ENCODE measurements at places on chromosomes 2 and 18.

- no peak for DNase-seq
These were observed 423.5 kb upstream of the FANCL start for GRCh38 chr2:58664523-58665151.

- DNase-seq = no peak
These were observed 2.1 kb downstream of the TMEM37 start for GRCh38 chr2:119433636-119434327.

DNA sequence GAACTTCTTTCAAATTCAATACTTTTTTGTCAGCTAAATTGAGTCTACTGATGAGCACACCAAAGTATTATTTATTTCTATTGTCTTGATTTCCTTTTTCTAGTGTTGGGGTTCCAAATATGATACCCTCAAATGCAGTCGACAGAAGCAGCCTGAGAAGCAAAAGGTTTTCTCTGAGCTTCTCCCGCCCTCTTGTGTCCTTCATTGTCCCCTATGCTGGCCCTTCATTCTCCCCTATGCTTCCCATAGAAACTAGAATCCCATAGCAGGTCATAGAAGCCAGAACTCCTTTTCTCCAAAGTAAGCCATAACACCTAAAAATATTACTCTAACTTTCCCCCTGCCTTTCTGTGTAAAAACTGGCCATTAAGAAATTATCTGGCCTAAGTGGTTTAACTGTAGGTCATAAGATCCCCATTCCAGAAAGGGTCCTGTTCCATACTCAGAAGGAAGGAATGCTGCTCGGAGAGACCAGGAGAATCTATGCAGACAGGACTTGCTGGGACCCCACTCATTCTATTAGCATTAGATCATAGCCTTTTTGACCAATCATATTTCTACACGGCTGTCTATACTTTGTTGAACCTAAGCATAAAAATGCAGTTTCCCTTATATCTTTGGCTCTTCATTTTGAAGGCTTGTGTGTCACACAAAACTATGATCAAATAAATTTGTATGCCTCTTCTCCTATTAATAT, 764.6 kb upstream of the PKDCC start:
- no peak for DNase-seq

DNA sequence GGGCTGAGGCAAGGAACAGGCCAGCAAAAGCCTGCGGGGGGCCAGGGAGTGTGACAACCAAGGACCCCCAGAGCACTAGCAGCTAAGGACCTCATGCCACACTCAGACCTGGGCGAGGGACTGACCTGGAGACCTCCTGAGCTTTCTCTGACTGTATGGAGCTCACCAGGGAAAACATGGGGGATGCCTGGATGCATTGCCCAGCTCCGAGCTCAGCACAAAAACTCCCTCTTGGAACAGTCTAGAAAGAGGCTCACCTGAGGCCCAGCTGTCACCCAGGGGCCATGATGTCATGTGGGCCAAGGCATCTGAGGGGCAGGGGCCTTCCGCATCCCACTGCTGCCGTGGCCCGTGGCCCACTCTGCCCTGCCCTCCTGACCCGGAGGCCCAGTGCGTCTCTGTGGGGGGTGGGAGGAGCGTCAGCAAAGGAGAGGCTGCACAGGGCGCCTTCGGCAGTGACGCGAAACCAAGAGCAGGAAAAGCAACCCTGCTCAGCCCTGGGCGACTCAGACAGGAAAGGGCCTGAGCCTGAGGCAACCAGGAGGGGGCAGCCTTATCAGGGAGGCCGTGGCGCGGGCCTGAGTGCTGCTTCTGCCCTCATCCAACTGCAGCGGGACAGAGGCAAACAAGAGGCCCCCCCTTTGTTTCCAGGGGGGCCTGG, 57.3 kb upstream of the ALPP start:
- DNase-seq = no peak

DNA sequence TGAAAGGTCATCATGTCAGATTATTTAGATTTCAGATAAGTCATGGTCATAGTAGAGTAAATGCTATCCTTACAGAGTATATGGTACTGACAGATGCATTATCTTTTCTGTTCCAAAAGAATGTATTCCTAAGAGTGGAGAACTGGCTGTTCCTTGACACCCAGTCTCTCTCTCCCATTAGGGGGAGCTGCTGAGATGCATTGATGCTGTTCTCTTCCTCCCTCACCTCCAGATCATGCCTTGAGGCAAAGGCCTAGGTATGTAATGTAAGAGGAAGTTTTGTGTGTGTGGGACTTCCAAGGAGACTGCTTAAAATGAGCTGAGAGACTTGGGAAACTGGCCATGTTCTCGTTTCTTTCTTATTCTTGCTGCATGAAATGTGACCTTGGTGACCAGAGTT, 979.5 kb upstream of the CELF4 start:
- peak; percentile 19 for DNase-seq

DNA sequence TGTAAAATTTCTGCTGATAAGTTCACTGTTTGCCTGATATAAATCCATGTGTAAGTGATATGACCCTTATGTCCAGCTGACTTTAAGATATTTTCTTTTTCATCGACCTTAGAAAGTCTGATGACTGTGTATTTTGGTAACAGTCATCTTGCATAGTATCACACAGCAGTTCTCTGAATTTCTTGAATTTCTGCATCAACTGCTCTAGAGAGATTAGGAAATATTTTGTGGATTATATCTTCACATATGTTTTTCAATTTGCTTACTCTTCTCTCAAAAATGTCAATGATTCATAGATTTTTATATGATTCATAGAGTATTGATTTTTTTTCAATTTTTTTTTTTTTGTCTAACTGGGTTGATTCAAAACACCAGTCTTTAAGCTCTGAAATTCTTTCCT, 945.3 kb downstream of the TRIB2 start:
- no peak for DNase-seq

GRCh38 chr18:21997207-21998143, 171.9 kb upstream of the GATA6 start:
- DNase-seq = peak; percentile 53

- DNase-seq = no peak
These were observed 15.1 kb downstream of the IWS1 start for GRCh38 chr2:127511090-127511695.

DNA sequence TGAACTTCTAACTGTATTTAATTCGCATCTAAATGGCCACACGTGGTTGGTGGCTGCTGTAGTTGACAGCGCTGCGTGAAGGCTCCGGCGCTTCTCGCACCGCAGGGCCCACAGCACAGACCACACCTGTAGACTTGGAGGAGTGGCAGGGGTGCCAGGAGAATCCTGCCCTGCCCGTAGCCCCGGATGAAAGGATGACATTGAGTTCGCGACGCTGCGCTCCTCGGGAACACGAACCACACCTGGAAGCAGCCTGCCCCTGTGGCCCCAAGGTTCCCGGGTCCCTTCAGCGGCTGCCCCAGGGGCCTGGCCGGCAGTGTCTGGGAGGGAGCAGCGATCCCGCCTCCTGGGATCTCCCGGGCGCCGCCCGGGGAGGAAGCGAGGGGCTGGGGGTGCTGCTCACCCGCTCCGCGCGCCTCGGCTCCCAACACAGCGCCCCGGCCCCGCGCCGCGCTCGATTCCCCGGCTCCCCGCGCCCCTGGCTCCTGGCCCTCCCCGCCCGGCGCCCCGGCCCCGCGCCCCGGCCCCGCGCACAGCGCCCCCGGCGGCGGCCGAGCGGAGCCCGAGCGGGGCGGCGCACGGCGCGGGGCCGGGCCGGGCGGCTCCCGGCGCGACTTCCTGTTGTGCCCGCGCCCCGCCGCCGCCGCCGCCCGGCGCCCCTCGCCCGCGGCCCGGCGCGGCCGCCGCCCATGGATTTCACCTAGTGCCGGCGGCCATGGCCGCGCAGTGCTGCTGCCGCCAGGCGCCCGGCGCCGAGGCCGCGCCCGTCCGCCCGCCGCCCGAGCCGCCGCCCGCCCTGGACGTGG, at the start of gene RNPEPL1:
Gene RNPEPL1, plus strand, starts transcription at position 613 of the 806 bp plus-strand sequence. Its CDS starts 103 bp downstream, at position 716.
- DNase-seq = no peak

GRCh38 chr18:10482985-10483949, 28.8 kb downstream of the APCDD1 start:
- no peak for DNase-seq

DNA sequence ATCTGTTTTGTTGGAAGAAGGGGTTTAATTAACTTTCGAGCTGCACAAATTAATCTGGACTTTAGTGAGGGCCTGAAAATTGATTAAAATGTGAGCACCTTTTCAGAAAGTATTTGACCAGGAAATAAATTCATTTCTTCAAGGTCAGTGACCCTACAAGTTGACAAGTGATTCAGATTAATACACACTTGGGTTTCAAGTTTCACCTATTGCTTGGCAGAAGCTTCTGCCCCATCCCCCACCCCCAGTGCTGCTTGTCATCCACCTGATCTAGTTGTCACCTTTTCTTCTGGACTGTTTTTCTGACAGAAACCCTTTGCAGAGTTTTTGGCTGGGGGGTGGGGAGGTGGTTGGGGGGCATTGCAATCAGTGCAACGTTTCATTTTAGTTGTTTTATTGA, 46.2 kb downstream of the RPRM start:
- DNase-seq = no peak

All from H4 (cell line).